ENCODE measurements at places on chromosomes 7 and 10.
A peak's percentile ranks its signal among the peaks of the same experiment; 100 is the strongest.

DNA sequence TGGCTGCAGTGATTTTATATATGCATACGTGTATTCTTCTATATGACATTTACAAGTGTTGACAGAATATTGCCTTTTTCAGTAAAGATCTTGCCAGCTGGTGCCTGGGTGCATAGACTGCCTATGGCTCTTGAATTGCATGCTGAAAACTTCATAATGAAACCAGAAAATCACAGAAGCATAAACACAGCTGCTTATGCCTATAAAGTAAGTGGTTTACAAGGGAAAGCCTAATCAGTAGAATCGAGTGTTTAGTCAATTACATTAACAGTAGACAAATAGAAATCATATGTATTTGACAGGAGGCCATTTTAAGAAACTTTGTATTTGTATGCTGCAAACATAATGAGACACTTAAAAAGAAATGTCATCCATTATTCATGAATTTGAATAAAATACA lies 82.5 kb downstream of the TMEM168 start:
- no peak for DNase-seq

- DNase-seq: no peak
Observed at GRCh38 chr10:14585287-14586193, 189.2 kb downstream of the FAM107B start.

DNA sequence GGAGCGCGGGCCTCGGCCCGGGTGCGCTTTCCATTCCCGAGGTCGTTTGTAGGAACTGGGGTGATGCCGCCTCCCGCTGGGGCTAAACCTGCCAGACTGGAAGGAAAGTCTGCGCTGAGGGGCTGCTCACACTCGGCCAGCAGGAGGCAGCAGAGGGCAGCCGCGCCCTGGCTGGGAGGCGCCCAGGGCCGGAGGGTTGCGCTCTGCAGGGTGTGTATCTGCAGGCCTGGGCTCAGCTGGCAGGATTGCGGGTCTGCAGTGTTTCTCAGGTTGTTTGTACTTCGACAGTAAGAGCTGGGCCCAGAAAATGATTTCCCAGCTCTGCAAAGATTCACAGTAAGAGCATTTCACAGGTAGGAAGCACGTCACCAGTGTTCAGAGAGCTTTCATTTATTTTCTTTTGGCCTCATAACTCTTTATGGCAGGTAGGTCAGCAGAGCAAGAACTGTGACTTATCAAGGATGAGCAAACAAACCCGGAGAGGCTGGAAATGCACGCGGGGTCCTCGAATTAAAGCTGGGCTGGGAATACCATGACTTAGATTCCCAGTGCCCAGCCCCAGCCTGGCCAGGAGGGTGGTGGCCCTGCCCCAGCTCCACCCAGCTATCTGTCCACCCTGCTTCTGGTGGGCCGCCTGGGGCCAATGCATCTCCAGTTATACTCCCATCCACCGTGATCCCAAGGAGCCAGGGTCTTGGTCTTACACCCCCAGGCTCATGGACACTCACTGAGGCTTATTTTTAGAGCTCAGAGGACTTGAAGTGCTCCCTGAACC lies 15.2 kb upstream of the PPP2R2D start:
- DNase-seq: peak; percentile 91

DNA sequence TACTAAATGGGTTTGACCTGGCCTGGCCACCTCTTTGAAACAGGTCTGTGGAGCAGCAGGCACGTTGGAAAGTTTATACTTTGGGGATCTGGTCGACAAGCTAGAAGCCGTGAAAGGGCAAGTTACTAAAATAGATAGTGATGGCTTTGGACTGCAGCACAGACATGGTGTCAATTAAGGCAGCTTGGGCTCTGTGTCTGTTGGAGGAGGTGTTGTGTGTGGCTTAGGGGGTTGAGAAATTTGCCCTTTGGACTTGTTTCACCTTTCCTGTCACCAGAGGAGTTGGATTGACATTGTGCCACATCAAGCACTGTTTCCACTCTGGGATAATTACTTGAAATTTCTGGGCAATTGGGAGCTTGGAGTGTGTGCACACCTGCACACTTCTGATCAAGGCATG lies 251.8 kb upstream of the MKI67 start:
- DNase-seq: no peak

DNA sequence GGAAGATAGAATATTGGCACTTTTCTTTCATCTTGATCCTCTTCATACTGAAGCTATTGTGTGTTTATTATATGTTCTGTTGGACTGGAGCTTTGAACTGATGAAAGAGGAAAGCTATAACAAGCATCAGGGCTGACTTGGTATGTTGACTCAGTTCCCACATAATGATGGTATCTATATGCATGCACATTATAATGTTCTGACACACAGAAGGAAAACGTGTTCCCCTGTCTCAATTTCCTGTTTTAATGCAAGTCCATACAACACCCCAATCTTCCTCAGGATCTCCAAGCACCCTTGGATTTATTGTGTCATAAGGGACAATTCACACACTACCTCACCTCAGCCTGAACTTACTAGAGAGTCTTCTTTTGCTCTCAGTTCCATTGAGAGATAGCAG lies 8.3 kb upstream of the WASL start:
- DNase-seq: no peak

- DNase-seq: no peak
Observed at GRCh38 chr10:83469728-83470331, 669.5 kb upstream of the GHITM start.
